ENCODE measurements at places on chromosomes 2 and 18. TPM values are rescaled to one million over a fixed set of nuclear protein-coding genes. Genes with fewer than 3 reads are reported as not detected.

DNA sequence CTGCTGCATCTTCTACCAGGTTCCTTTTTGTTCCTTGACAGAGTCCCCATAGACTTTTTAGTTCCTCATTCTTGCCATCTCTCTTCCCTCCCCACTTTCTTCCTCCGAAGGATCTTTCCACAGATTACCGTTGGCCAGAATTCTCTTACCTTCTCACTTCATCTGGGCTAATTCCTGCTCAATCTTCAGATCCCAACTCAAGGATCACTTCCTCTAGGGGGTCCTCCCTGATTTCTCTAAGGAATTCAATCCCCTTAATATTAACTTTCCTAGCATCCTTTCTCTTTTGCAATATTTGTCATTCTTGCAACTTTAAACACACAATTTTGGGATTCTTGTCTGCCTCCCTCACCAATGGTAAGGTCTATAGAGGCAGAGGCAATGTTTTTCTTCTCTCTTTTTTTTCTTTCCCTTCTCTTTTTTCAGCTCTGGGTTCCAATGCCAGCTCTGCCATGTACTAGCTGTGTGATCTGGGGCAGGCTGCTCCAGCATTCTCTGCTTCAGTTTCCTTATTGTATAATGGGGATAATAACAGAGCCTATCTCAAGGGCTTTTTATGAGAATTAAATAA is 5.4 kb upstream of the KCNE4 start:
- no peak for DNase-seq

DNA sequence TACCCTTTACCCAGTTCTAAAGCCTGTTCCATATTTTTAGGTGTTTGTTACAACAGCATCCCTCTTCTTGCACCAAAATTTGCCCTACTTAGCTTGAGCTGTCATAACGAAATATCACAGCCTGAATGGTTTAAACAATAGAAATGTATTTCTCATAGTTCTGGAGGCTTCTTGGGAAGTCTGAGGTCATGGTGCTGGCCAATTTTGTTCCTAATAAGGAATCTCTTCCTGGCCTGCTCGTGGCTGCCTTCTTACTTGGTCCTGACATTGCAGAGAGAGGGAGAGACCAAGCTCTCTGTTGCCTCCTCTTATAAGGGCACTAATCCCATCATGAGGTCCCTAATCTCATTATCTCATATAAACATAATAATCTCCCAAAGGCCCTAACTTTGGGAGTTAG is 267.8 kb downstream of the PID1 start:
- DNase-seq: no peak

Gene MAP3K19
- not detected for total RNA-seq

GRCh38 chr2:101732199-101732598 is 34.7 kb downstream of the MAP4K4 start:
- peak; percentile 62 for DNase-seq

Gene NT5C1B
- total RNA-seq: not detected

All from esophagus muscularis mucosa (tissue), 4 donors.